ENCODE measurements at places on chromosomes 1 and 21. TPM values are rescaled to one million over a fixed set of nuclear protein-coding genes. Genes with fewer than 3 reads are reported as not detected.

- H3K36me3 ChIP-seq, result no peaks in the 10 kb centered on the region
- H3K27me3 ChIP-seq, result no peaks in the 10 kb centered on the region
- H3K27ac ChIP-seq, result peak overlapping the region; percentile 68
- H3K4me3 ChIP-seq, result peak overlapping the region; percentile 63
- DNase-seq, result peak; percentile 13
These were observed 73.2 kb upstream of the TRAPPC10 start for GRCh38 chr21:43938751-43939442.

DNA sequence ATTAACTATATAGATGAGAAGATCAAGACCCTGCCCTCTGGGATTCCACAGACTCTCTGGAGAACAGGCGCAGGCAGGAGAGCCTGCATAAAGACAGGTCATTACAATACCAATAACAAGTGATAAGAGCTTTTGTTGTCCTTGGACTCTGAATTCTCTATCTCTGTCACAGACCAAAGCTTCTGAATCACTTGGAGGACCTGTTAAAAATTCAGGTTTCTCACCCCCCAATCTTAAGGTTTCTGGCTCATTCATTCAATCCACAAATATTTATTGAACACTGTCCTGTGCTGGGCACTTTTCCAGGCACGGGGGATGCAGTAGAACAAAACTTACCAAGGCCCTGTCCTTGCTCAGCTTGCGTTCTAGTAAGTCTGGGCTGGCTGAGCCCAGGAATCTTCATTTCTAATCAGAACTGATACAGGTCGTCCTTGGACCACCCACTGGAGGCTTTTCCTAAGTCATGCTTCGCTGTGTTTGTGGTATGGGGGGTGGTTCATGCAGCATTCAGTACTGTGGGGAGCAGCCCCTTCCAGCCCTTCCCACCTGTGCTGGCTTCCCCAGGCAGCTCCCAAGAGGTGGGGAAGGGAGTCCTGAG lies 1.4 kb downstream of the EFNA4 start:
- no peaks in the 10 kb centered on the region for H3K27me3 ChIP-seq
- H3K4me1 ChIP-seq, result peaks cover 55% of the 10 kb centered on the region
- H3K4me3 ChIP-seq, result no peak overlapping the region
- no peak for DNase-seq
- H3K27ac ChIP-seq, result no peak overlapping the region
- H3K36me3 ChIP-seq, result no peaks in the 10 kb centered on the region

DNA sequence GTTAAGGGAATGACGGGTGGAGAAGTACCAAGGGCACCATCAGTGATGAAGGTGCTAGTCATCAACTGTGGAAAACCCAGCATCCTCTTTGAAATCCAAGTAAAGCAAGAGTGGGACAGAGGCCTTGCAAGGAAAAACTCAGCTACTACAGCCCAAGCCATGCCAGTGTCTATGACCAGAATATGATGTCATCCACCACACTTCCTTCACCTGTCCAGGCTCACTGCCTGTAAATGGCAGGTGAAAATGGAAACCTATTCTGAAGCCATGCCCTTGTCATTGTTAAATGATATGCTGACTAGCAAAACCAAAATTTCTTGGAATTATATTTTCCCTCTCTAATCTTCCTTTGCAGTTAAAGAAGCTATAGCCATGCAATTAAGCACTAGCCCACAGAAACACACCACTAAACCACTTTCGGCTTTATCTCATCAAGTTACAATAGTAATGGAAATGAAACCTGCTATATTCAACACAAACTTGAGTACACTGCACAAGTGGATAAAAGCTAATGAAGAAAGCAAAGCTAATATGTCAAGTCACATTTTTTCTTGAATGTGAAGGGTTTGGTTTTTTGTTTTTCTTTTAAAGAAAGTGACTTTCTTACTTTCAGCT lies 96.3 kb upstream of the RALGPS2 start:
- no peaks in the 10 kb centered on the region for H3K27me3 ChIP-seq
- no peaks in the 10 kb centered on the region for H3K36me3 ChIP-seq
- no peak overlapping the region for H3K4me3 ChIP-seq
- H3K27ac ChIP-seq, result no peak overlapping the region

DNA sequence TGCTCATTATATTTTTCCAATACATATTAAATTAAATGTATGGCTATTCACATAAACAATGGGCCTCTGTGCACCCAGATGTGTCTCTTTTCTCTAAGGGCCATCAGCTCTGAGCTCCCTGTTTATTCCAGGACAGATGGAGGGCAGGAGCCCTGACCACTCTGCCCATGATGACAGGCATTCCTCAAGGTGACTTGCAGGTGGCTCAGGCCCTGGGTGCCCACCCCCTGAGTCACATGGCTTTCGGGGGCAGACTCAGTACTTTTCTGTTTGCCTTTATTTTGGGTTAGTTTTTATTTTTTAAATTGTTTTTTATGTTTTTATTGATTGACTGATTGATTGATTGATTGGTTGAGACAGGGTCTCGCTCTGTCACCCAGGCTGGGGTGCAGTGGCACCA lies 6.4 kb upstream of the LRP8 start:
- no peaks in the 10 kb centered on the region for H3K4me1 ChIP-seq
- H3K27ac ChIP-seq, result no peak overlapping the region
- no peaks in the 10 kb centered on the region for H3K36me3 ChIP-seq
- H3K27me3 ChIP-seq, result peaks cover 20% of the 10 kb centered on the region

- H3K4me3 ChIP-seq, result no peak overlapping the region
- no peaks in the 10 kb centered on the region for H3K36me3 ChIP-seq
- no peak overlapping the region for H3K27ac ChIP-seq
- no peak for DNase-seq
- no peaks in the 10 kb centered on the region for H3K27me3 ChIP-seq
These were observed 42.6 kb downstream of the LMX1A start for GRCh38 chr1:165313903-165314302.

GRCh38 chr1:10962483-10962882 lies 50.0 kb upstream of the TARDBP start:
- no peak for DNase-seq
- H3K4me1 ChIP-seq, result peaks cover 23% of the 10 kb centered on the region
- H3K4me3 ChIP-seq, result no peak overlapping the region
- H3K36me3 ChIP-seq, result no peaks in the 10 kb centered on the region

TCHHL1 gene
- not detected for total RNA-seq

TMEM240 gene
- total RNA-seq, result not detected

Measured in esophagus squamous epithelium (tissue), 5 donors.